GM23338 (cell line): ENCODE measurements at places on chromosomes 2 and 18. TPM values are rescaled to one million over a fixed set of nuclear protein-coding genes. Genes with fewer than 3 reads are reported as not detected.

The TGOLN2 gene
- total RNA-seq: 48.3 and 49.4 TPM in 2 replicates

The KIF5C gene
- 46.5 and 49.1 TPM in 2 replicates for total RNA-seq

The AMER3 gene
- total RNA-seq: 0.49 and 0.62 TPM in 2 replicates

The LRRC30 gene
- total RNA-seq: not detected in 2 replicates
